ENCODE measurements at places on chromosomes 12 and 14.

- peak; percentile 72 for DNase-seq
These were observed 384.8 kb downstream of the BMP4 start for GRCh38 chr14:53571641-53572328.

GRCh38 chr12:26621932-26622331, 211.1 kb downstream of the ITPR2 start:
- no peak for DNase-seq

GRCh38 chr12:75635606-75636444, 124.4 kb upstream of the KRR1 start:
- DNase-seq: no peak

GRCh38 chr12:110965574-110965973, 45.2 kb upstream of the MYL2 start:
- DNase-seq: no peak

GRCh38 chr12:40474630-40475029, 217.6 kb upstream of the CNTN1 start:
- no peak for DNase-seq

GRCh38 chr12:65868133-65868705, 43.9 kb downstream of the HMGA2 start:
- no peak for DNase-seq

DNA sequence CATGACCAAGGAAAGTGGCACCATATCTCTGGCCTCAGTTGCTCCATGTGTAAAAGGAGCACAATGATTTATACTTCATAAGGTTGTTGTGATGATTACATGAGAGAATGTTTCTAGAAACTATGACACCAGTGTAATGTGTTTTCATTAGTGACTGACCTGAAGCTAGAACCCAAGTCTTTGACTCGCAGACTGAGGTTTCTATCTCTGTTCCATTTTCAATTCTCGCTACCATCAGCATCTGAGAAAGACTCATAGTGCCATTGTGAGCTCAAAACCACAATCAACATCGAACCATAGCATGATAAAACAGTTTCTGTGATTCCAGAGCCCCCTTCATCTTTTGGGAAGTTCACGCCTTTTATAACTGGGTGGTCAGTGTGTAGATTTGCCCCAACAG, 53.8 kb downstream of the STAB2 start:
- no peak for DNase-seq

- DNase-seq: no peak
These were observed 123.1 kb upstream of the KRR1 start for GRCh38 chr12:75634244-75635222.

GRCh38 chr12:62793256-62794217, 141.4 kb downstream of the PPM1H start:
- DNase-seq: peak; percentile 93

DNA sequence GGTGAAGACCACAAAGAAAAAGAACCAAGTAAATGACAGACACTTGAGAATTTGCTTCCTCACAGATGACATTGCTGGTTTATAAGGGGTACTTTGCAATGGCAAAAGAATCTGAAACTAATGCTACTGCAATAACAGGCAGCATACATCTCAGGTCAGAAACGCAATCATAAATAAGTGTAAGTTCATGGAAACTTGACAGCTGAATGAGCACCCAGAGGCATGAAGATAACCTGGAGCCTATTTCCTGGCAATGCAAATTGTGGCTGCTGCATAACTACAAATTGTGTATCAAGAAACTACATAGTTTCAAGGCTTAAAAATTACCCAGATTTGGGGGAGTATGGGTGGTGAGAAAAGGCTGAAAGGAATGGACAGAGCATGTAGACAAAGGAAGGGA, 8.5 kb upstream of the MYO1A start:
- DNase-seq: no peak

- DNase-seq: peak; percentile 72
These were observed 49.4 kb downstream of the TSPAN8 start for GRCh38 chr12:71108355-71108754.

- DNase-seq: no peak
These were observed 77.0 kb downstream of the ADGRD1 start for GRCh38 chr12:131030472-131031328.

DNA sequence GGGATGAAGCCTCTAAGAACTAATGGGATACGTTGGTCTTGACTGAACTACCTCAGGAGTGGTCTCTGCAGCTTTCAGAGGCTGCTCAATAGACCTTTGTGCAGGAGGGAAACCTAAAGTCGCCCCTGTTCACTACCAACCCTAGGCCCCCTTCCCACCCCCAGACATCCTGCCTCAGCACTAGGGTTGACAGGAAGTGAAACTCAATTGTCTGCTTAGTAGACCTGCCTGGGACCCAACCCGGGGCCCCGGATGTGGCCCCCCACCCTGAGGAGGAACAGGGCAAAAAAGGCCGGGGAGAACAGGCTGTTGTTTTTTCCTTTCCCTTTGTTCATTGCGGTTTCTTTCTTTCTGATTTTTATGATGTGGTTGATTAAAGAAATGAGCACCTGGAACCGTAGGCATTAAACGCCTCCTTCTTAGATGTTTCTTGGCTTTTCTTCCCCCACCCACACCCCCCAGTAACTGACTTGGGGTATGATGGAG, 1.6 kb upstream of the DGKA start:
- DNase-seq: no peak

DNA sequence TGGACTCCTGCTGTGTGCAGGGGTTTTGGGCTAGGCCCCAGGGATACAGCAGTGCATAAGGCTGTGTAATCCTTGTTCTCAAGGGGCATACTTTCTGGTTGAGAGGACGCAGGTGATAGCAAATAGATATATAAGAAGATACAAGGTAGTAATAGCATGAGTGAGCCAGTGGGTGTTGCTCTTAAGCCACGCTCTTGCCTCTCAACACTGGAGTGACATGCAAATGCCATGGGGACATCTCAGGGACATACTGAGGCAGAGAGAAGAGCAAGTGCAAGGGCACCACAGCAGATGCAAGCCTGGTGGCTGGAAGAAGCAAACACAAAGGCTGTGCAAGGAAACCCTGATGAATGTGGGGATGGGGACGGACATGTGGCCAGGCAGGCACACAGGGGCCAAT, 223.3 kb downstream of the CHST11 start:
- no peak for DNase-seq

- DNase-seq: no peak
These were observed 66.8 kb downstream of the VRK1 start for GRCh38 chr14:96863986-96864330.

DNA sequence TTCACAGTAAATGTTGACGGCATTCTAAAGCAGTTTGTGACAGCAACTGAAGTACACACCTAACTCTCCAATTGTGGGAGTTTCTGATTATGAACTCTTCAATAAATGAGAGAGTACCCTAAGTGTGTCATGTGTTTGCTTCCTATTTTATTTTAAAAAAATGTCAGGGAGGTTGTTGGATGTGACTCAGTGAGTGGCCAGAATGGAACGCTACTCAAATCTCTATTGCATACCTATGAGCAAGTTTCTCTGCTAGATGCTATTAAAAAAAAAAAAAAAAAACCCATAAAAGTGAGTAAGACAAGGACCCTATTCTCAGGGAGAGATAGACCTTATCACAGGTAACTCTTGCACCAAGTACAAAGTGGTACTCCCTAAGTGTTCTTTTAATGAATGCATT, 256.6 kb downstream of the BTG1 start:
- DNase-seq: no peak

DNA sequence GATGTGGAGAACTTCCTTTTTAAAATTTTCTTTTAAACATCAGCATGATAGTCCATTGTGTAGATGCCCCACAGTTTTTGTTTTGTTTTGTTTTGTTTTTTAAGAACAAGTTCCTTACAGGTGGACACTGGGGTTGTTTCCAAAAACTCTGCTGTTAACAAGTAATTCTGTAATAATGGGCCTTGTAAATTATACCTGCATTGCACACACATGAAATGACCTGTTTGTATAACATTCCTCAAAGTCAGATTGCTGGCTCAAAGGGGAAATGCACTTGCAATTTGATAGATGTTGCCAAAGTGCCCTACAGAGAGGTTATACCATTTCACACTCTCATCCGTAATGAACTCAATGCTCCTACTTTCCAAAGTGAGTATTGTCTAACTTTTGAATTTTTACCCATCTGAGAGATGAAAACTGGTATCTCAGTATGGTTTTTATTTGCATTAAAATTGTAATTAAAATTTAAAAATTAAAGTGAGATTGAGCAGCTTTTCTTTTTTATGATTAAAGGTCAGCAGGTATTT, 89.2 kb downstream of the SPPL3 start:
- DNase-seq: no peak

DNA sequence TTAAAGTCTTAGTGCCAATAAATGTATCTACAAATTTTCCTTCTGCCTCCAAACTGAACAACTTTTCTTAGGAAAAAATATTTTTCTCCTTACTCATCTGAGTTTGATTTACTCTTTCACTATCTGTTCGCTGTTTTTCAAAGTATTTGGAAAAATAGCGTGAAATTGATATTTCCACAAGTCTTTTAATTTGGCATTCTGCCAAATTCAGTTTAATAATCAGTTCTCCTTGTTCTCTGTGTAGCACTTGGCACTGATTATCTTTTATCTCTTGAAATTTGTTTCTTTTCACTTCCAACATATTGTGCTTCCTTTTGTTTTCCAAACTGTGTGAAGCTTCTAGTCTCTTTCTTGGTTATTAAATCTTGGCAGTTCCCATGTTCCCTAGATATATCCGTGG, 559.8 kb downstream of the RPL10L start:
- no peak for DNase-seq

DNA sequence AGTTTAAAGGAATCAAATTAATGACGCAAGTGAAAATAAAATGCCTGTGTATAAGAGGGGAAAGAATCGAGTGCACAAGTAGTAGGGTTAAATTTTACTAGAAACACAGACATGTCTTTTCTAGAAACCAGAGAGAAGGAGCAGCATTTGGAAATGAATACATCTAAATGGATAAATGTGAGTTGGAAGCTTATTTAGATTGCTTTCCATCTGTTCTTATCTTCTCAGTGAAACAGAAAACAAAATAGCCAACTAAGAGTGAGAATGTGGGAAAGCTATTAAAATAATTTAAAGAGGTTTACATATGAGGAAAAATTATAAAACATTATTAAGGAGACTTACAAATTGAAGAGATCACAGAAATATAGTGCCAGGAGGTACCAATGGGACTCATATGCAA, 1818.9 kb upstream of the FLRT2 start:
- DNase-seq: no peak

DNA sequence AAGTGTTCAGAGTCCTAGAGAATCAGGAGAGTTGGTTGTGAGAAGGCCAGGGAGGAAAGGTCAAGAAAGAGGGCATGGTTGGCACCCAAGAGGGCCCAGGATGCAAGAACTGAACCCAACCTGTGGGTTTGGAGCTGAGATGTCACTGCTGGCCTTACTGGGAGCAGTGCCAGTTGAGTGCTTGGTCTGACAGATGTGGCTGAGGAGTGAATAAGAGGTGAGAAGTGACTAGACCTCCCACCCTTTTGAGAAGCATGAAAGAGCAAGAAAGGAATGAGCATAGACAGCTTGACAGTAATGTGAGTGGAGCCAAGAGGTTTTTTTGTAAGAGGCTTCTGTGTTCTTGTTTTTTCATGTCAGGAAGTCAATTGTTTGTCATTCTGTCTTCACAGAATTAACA, 95.3 kb downstream of the FGD4 start:
- DNase-seq: no peak

DNA sequence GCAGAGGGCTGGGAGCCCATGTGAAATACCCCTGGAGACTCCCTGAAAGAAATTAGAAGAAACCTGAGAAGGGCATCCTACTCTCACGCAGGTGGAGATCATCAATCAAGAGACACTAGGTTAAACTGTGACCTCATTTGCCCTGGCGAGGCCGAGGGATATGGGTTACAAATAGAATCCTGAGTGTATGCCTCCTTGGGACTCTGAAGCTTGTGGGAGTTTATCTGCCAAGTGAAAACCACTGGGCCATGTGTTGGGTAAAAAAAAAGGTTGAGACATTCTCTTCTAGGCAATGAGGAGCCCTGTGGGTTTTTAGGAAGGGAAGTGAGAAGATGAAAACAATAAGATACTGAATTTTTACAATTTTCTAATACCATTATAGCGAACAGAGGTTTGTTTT, 160.7 kb upstream of the ARID2 start:
- DNase-seq: no peak

GRCh38 chr14:106766145-106766544, 1239.8 kb downstream of the TMEM121 start:
- DNase-seq: no peak

GRCh38 chr14:33393231-33393894, 454.7 kb downstream of the NPAS3 start:
- DNase-seq: peak; percentile 75

- no peak for DNase-seq
These were observed 329.8 kb upstream of the OR4E1 start for GRCh38 chr14:22003461-22003860.

GRCh38 chr12:59444932-59445331, 150.9 kb upstream of the SLC16A7 start:
- no peak for DNase-seq

DNA sequence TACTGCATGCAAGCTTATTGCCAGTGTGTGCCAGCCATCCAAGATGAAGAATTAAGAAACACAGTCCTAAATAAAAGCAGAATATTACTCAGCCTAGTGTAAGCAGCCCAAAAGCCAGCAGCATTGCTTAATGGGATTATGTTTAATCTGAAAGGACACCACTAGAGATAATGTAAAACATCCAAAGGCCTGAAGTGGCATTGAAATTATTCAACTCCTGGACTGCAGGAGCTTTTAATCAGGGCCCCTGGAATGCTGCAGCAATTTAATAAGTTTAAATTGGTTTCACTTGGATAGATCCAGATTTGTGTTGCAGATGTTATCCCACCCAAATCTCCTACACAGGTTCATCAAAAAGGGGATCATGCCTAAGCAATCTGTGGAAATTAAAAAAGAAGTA, 193.0 kb downstream of the C12orf50 start:
- no peak for DNase-seq

GRCh38 chr12:49330631-49331379, 6.2 kb downstream of the C1QL4 start:
- DNase-seq: no peak

DNA sequence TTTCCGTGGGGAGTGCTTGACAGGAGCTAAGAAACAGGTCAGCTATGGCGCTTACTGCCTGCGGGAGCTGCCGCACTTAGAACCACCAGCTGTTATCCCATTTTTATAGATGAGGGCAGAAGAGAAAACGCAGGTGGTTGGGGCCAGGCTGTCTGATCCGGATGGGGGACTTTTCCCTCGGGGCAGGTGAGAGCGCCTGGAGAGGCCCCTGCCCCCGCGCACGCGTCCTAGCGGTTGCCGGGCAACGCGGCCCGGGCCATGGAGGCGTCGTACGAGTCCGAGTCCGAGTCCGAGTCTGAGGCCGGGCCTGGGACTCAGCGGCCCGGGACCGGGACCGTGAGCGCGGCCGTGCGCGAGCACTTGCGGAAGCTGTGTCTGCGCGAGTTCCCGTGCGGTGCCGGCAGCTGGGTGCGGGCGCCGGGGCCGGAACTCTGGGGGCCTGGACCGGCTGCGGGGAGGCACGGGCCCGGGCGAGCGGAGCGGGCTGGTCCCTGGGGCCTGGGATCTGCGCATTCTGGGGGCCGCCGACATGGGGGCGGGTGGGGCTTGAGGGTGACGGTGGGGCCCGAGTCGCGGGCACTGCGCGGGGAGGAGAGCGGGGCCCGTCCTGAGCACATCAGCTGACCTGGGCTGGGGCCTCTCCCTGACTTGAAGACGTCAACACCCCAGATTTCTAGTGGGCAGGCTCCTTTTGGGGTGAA, at the start of gene LRRC43:
LRRC43 (plus strand) TSS at position 237 of the 701 bp plus-strand sequence; CDS start at position 259, 22 bp downstream.
- peak; percentile 21 for DNase-seq
